ENCODE measurements at places on chromosomes 4 and X.

DNA sequence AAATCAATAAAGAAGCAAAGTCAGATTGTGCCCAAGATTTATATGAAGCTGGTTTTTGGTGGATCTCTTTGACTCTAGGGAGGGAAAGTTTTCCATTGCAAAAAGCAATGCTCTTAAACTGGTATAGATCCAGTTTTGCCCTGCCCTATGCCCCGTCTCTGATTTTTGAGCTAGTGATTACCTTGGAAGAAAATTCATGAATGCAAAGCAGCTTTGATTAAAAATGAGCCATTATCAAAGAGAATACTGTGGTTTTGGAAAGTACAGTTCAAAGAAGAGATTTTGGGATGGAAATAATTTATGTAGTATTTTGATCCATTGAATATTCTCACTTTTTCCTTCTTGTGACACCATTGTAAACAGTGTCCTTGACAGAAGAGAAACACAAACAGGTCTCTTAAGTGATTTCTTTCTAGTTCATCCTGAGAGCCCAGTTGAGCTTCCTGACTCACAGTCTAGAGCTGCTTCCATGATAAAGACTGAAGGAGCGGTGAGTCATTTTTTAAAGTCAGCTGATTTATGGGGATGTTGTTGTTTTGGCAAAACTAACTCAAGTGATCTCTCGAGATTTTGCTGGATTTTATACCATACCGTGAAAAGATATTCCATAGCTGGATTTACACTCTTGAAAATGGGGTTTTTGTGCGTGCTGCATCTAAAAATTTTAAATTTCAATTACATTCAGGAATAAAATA, 76.7 kb downstream of the AFF1 start:
- no peak for DNase-seq

DNA sequence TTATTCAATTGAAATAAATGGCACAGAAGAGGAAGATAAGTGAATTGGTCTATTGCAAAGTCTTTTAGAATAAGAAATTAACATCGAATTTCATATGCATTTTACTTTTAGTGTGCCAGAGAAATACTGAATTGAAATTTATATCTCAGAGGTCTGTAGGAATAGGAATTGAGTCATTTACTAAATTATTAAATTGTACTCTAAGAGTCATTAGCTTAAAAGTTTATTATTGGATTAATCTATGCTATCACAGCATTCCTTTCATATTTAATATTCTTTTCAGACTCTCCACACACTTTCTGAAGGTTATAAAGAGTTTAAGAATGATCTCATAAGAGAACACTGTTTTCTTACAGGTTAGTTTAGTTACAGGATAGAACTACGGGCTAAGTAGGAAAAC, 2711.5 kb downstream of the ARAP2 start:
- no peak for DNase-seq

- no peak for DNase-seq
Measured at GRCh38 chr4:56433280-56433679, 2.1 kb downstream of the PPAT start.

- DNase-seq: no peak
Measured at GRCh38 chr4:7001271-7001670, 41.9 kb upstream of the TADA2B start.

DNA sequence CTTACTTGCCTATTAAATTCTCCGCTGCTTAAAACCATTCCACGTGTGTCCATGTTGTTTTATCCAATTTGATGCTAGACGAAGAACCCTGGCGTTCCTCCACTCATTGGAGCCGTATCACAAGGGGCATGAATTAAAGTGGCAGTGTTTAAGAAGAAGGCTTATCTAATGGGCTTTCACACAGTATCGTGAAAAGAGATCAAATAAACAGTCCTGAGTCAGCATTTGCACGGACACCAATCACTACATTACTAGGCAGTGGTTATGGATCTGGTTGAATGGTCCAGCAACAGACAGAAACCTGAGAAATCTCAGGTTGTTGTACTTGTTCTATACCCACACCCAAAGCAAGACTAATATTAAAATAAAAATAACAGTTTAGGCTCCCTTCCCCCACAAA, 671.6 kb downstream of the FAT4 start:
- DNase-seq: no peak

GRCh38 chr4:10656420-10656819, 28.1 kb downstream of the CLNK start:
- DNase-seq: no peak

DNA sequence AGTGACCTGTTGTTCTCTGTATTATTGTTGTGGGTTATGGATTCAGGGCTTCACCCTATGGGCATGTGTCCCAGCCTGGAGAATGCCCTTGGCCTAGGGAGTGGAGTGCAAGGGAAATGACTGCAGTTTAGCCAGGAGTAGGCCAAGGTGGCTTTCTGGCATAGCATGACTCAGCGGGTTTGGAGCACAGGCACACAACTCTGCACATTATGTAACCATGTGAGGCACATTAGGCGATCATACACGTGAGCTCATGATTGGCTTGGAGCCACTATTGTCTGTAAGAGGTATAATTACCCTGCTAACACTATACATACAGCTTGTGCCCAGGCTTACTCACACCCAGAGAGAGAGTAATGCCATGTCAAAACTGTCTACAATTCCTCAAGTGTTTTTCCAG, 35.1 kb upstream of the TACR3 start:
- DNase-seq: no peak

- no peak for DNase-seq
Measured at GRCh38 chrX:39904816-39905537, 192.8 kb downstream of the BCOR start.

- DNase-seq: no peak
Measured at GRCh38 chr4:79044141-79044659, 105.0 kb upstream of the PAQR3 start.

DNA sequence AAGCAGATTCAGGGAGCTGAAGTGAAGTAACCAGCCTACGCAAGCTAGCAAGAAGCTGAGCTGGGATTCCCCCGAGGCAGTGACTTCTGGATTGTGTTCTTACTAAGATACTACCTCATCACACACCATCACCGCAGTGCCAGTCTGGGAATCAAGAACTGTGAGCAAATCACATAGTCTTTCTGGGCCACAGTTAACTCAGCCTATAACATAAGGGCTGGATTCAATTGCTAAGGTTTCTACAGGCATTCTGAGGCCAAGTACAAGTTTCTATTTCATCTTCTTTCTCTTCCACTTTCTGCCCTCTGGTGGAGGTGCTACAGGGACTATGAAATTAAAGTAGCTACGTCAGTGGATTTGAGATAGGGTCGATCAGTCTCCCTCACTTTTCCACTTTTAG, 1.4 kb upstream of the CORIN start:
- DNase-seq: peak; percentile 29

DNA sequence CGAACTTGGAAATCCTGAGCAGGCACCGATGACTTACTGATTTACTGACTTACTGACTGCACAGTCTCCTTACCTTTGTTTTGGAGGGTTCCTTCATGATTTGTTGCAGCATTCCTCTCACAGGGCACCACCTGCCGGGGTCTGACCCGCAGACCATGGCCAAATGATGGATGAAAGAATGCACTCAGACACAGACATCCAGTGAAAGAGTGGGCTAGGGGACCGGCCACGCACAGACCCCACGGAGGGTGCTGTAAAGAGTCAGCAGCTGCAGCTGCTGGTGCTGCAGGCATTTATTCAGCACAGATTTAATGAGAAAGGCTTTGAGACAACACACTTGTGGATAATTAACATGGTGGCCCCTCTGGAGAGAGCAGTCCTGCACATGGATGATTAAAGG, 3.4 kb downstream of the MAGEB5 start:
- no peak for DNase-seq

DNA sequence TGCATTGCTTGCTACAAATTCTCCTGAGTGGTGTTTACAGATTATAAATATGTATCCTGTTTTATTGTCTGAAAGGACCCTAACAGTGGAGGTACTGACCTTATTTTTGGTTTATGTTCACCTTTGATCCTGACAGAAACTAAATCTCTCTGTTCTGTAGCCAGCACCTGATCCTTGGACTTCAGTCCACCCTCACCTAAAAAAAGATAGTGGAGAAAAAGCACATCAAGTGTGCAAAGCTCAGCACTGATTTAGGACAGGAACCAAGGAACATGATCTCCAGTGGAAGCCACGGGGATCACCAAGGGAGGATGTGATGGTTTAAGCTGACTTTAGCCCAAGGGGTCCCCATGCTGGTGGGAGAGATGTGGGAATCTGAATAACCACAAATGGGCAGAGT, 22.3 kb upstream of the C4orf54 start:
- DNase-seq: no peak

DNA sequence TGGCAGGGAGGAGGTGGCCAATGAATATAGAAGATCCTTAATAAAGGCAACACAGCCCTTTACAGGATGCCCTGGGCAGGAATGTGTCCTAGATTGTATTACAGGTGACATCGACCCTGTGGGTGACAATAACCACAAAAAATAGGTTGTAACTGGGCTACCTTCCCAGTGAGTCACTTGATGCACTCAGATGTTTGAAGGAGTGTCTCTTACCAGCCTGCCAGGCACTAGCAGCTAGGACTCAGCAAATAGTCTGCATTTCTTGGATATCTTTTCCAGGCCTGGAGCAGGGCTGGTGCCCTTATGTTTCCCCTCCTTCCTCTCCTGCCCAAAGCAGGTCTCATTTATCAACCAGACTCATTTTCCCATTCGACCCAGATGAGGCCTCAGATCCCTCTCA, 50.9 kb upstream of the TMEM164 start:
- no peak for DNase-seq

DNA sequence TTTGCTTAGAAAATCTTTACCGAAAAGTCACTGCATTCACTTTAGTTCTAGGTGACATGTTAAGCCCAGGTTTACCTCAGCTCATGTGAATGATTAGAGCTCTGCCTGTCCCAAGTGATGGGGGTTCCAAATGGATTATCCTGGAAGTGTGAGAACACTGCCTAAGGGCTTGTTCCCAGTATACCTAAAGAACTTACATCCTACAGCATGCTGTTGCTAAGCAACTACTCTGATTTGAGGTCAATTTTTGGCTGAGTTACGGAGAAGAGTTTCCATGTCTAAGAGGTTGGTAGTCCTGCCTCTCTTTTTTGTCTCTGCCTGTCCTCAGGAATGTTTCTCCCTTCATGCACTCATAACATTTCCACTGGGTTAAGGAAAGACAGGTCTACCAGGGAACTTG, 67.6 kb upstream of the UGT2B15 start:
- DNase-seq: no peak

DNA sequence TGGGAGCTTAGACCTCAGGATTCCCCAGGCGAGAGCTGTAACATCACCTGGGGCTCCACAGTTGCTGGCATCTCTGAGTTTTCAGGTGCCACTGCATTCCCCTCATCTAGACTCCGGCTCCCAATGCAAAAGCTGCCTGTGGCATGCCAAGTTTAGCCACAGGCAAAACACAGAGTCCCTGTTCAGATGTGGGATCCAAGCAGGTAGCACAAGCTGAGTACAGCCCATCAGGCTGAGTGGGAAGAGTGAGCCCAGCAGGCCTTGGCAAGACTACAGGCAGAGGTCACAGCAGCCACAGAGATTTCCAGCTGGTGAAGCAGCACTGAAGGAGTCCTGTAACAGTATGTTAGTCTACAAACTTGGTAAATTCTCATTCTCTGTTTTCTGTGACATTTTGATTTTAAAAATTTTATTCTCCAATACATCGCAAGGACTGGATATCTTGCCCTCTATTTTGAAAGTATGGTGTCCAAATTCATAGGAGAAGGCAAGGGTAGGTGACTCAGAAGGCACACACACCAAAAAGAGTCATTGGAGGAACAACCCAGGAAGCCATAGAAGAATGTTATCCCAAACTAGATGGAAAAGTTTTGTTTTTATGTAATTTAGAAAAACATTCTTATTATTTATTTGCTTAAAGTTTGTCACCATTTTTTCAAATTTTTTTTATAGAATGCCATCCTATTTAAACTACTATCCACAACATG, 13.6 kb upstream of the CXCL2 start:
- DNase-seq: no peak

GRCh38 chr4:74197080-74197479, 39.2 kb downstream of the MTHFD2L start:
- DNase-seq: no peak

- DNase-seq: no peak
Measured at GRCh38 chr4:96465834-96466233, 625.9 kb downstream of the PDHA2 start.

DNA sequence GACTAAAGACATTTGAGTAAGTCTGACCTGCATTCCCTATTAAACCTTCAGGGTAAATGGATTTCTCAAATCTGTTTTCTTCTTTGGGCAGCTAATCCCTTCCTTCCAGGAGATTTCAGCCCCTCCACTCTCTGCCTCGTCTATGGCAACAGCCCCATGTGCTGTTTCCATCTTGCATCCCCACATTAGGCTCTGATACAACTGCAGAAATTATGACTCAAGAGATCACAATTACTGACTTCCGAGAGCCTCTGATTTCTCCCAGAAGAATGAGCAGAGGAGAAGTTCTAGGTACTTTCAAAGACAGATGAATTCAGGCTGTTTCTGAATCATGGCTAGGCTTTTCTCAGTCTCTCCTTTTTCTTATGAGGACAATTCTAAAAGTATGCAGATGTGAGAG, 38.7 kb downstream of the RAI2 start:
- no peak for DNase-seq

DNA sequence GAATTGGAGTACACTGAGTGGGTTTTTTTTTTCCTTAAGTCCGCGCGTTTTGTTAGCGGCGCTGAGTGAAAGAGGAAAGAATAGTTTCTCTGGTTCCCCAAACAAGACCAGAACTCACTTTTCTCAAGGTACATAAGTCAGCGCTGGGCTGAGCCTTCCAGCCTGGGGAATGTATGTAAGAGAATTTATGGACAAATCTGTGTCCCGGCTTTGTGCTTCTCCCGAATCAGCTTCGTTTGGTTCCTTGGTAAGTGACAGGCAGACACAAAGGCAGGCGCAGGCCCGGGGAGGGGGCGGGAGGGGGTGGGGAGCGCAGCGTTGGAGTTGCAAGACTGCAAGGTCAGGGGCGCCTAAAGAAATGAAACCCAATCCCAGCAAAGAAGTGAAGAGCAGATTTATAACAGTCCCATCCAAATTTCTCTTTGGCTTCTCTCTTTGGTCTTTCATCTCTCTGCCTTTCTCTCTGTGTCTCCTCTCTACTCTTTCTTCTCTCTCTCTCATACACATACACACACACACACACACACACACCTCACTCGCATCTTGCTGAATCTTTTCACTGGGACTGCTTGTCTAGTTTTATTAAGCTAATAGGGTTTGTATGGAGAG, 981 bp downstream of the TET2 start:
- peak; percentile 59 for DNase-seq

GRCh38 chrX:148854306-148854705, 353.9 kb downstream of the AFF2 start:
- DNase-seq: no peak

All from renal cortex interstitium (tissue), 15 donors.